ENCODE measurements at places on chromosomes 3 and 15.
A peak's percentile ranks its signal among the peaks of the same experiment; 100 is the strongest.

GRCh38 chr15:40239693-40240618 lies 1.1 kb downstream of the PAK6 start:
- DNase-seq, result no peak

DNA sequence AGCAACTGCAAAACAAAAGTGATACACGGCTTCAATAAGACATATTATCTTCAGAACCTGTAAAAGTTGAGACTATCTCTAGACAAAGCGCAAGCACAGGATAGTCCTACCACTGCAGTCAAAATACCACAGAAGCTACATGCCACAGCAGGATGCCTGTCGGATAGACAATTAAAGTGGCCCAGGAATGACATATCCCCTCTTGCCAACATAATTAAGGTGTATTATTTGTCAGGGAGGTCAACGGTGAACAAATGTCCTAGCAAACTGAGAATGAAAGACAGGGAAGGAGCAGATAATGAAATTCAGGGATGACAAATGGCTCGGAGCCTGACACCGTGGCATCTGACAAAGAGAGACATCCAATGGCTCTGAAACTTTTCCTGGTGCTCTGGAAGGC lies 185.7 kb downstream of the MECOM start:
- no peak for DNase-seq

- DNase-seq, result no peak
Observed at GRCh38 chr3:88142094-88142624, 7.6 kb upstream of the C3orf38 start.

DNA sequence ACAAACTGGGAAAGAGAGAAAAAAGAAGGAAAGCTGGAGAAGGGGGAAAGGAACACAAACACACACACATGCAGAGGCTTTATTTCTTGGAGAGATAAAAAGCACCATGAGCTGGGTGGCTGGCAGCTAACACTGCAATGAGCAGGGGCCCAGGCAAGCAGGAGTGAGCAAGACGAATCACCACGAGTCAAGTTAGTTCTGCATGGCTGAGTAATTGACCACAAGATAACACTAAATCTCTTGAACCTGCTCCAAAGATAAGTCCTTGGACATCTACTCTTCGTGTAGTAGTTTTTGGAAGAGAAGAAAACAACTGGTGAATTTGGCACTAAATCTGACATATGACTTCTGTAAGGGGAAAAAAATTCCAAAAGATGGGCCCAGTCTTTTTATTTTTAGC lies 100.9 kb downstream of the MYO5A start:
- peak; percentile 2 for DNase-seq

DNA sequence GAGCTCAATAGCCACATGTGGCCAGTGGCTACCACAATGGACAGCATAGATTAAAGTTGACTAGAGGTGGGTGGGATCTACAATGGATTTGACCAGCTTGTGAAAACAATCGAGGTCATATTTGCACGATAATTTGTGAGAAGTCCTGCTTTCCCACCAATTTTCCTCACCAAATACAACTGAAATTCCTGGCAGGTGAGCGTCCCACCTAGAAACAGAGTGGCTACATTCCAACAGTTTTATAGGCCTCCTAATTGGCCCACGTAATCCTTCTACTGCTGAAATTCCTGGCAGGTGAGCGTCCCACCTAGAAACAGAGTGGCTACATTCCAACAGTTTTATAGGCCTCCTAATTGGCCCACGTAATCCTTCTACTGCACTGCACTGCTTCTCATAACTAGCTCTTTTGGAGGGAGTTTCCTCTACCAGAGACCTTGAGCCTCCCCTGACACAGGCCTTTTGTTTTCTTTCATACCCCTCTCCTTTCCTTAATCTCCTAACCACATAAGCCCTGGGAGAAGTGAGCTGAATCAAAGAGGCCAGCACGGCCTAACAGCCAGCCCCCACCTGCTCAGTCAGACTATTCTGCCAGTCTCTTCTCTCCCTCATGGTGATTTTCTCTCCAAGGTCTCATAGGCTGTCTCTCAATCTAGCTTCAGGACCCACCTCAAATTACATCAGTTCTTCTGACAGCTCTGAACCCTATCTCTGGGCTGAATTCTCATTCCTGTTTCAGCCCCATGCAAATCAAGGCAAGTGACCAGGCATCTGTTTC lies 80.2 kb downstream of the BFSP2 start:
- peak; percentile 79 for DNase-seq

DNA sequence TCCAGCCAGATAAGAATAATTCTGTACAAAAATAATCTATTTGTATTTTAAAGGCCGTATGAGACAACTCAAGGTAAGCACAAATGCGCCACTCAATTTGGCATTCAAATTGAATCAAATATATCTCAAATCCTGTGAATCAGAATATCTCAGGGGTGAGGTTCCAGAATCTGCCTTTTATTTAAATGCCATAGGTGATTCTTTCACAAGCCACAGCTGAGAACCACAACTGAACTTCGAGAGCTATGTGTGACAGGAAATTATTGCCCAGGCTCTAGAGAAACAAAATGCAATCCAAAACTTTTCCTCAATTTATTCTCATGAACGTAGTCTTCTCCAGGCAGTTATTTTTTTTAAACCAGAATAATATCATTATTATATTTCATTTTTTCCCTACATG lies 11.9 kb downstream of the ATP8B4 start:
- no peak for DNase-seq

All from HCT116 (cell line).